CD4-positive, alpha-beta T cell (primary cell): ENCODE measurements at places on chromosomes 1 and 21.

DNA sequence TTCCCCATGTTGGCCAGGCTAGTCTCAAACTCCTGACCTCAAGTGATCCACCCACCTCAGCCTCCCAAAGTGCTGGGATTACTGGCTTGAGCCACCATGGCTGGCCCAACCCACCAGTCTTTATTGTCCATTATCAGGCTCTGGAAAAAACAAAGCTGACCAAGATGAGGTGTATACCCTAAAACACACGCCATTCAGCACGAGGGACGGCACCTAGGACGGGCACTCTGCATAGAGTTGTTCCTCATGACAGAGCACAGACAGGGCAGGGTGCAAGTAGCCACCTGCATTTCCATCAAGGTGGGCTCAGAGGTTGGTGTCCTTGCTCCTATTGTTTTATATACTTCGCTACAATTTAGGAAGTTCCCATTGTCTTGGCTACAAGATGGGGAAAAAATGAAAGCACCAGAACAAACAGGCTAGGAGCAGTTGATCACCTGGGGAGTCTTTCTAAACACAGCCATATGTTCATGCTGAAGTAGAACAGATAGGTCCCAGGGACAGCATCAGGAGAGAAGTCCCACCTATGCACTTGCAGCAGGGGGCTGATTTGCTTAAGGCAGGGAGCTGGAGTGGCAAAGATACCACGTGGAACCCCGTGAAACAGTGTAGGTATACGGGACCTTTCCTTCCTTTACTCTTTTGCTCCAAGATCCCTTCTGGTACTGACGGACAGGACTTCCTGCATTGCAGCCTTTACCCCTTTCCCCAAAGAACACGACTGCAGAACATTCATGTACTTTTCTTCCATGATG is 4.5 kb downstream of the KRTCAP2 start:
- DNase-seq, result no peak

GRCh38 chr1:2003541-2004131 is at the start of gene CFAP74:
TSS of gene CFAP74 (minus strand) at chr1:2003786. CDS start at chr1:1990956, 12,830 bp downstream.
- no peak for DNase-seq

DNA sequence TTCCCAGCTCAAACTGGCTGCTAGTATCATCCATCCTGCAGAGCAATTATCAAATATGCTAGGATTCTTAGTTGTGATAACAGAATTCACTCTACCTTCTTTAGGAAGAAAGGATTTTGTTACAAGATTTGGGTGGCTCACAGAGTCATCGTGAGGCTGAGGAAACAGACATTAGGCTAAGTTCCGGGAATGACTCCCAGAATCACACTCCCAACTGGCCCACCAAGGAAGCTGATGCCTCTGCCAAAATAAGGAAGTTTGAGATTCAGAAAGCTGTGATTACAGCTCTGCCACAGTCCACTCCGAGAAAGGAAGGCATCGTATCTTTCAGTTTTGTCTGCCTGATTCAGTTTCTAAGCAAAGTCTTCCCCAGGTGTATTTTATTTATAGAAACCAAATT is 50.6 kb upstream of the LYPLAL1 start:
- DNase-seq, result no peak

DNA sequence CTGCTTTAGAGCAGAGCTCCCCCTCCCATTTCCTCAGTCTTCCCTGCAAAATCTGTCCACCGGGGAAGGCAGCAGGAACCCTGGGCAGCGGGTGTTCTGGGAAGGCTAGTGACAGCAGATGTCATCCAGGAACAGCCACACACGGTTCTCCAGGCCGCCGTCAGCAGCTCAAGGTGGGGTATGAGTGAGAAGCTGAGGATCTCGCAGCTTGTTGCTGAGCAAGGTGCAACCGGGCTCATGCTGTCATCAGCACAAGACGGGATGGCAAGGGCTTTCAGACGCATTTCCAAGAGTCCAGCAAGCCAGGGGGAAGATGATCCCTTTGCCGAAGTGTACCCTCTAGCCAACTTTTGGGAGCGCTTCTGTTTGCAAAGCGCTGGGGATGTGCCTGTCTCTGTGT is 23.0 kb upstream of the SPSB1 start:
- DNase-seq, result no peak

GRCh38 chr1:196609370-196609737 is 1.1 kb upstream of the KCNT2 start:
- no peak for DNase-seq

DNA sequence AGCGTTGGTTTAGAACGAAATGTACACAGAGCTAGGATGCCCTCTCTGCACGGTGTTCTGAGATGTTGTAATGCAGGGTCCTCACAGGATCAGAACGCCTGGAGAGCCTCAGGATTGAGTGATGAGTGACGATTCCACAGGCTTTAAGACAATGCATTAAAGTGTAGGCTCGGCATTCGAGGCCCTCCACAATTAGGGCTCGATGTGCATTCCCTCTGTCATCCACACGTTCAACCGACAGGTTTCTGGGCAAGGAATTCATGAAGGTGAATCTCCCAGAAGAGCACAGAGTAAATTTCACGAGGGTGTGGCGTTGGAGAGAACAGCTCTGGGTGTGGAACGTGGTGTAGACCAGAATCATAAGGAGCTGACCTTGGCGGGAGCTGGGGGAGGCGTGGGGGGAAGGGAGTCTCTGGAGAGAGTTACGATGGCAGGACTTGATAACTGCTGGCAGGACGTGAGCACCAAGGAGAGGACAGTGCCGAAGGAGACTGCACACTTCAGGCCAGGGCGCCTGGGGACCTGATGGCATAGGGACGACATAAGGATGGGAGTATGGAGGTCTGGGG is 51.0 kb upstream of the EFHD2 start:
- no peak for DNase-seq

- DNase-seq, result no peak
Observed at GRCh38 chr1:29388884-29389283, 152.6 kb downstream of the PTPRU start.

DNA sequence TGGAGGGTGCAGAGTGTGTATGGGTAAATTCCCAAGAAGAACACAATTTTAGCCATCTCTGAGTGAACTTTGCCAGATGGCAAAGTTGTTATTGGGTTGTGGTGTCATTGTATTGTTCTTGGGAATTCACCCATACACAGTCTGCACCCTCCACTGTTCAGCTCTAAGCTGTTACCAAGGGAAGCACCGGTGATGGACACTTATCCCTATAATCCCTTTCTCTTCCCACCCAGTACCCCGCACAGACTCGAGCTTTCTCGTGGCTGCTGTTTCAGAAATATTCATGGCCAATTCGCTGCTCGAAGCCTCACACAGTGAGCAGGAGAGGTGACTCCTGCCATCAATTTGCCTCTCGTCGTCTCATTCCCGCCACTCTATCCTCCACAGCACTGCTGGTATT is 95.7 kb upstream of the PALMD start:
- no peak for DNase-seq

- DNase-seq, result no peak
Observed at GRCh38 chr1:186736971-186737685, 56.9 kb upstream of the PTGS2 start.
